Sigmoid colon (tissue), 7 donors: ENCODE measurements at places on chromosomes 3 and 15. TPM values are rescaled to one million over a fixed set of nuclear protein-coding genes. Genes with fewer than 3 reads are reported as not detected.
A peak's percentile ranks its signal among the peaks of the same experiment; 100 is the strongest.

The SCAANT1 gene
- not detected for total RNA-seq

- no peak for DNase-seq
These were observed 143.8 kb upstream of the ABHD17C start for GRCh38 chr15:80551348-80551747.

The SERPINI2 gene
- 0.27 TPM for total RNA-seq

- peak; percentile 93 for DNase-seq
These were observed 133.3 kb downstream of the TBC1D2B start for GRCh38 chr15:77944002-77944867.

DNA sequence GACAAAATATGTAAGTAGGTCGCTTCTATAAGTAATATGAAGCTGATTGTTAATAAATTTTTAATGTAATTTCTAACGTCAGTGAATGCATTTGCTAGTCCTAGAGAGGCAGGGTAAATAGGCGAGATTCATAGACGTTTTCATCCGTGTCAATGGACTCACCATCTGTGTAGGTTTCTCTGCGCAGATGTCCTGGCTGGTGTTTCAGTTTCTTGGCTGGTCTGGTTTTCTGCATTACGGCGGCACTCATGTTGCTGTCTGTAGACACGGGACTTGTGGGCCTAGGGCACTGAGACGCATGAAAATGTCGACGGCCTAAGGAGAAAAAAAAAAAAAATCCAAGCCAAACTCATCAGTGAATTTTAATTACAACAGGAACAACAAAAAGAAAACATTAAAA, 1153.3 kb downstream of the ROBO1 start:
- DNase-seq: no peak

The GOLGA6A gene
- total RNA-seq: not detected
